Cardiac atrium fibroblast (primary cell): ENCODE measurements at places on chromosomes 3 and 15. TPM values are rescaled to one million over a fixed set of nuclear protein-coding genes. Genes with fewer than 3 reads are reported as not detected.

FBXW12 gene
- total RNA-seq, result not detected in 2 replicates

NDUFAF3 gene
- total RNA-seq, result 125 and 151 TPM in 2 replicates

HHATL gene
- total RNA-seq, result not detected in 2 replicates

NTRK3 gene
- total RNA-seq, result 0.16 and 2.3 TPM in 2 replicates

TMEM108 gene
- 0.81 TPM in 1 of 2 replicates, not detected in the other for total RNA-seq

REC114 gene
- not detected in 2 replicates for total RNA-seq

MYZAP gene
- total RNA-seq, result 0.54 TPM in 1 of 2 replicates, not detected in the other

TNK2 gene
- 10.1 and 10.2 TPM in 2 replicates for total RNA-seq

ARHGEF26 gene
- total RNA-seq, result 4.9 and 5.8 TPM in 2 replicates

P4HTM gene
- 22.6 and 26.2 TPM in 2 replicates for total RNA-seq

NOX5 gene
- total RNA-seq, result 0.18 TPM in 1 of 2 replicates, not detected in the other

TGM4 gene
- not detected in 2 replicates for total RNA-seq

LMAN1L gene
- 0.36 TPM in 1 of 2 replicates, not detected in the other for total RNA-seq

IL17RC gene
- 35.4 and 50.9 TPM in 2 replicates for total RNA-seq

SEMA5B gene
- total RNA-seq, result not detected in 2 replicates

DCP1A gene
- total RNA-seq, result 8.1 and 12.0 TPM in 2 replicates

NR1I2 gene
- not detected in 2 replicates for total RNA-seq

MOBP gene
- total RNA-seq, result not detected in 2 replicates

SH2D7 gene
- not detected in 2 replicates for total RNA-seq

HIGD2B gene
- total RNA-seq, result 0.36 TPM in 1 of 2 replicates, not detected in the other

SCN11A gene
- under 0.01 TPM in 1 of 2 replicates, not detected in the other for total RNA-seq

ITPKA gene
- total RNA-seq, result 0.49 TPM in 1 of 2 replicates, not detected in the other

A4GNT gene
- total RNA-seq, result not detected in 2 replicates

CSK gene
- total RNA-seq, result 9.9 and 24.5 TPM in 2 replicates

RCCD1 gene
- total RNA-seq, result 7.0 and 11.7 TPM in 2 replicates

SLC24A5 gene
- not detected in 2 replicates for total RNA-seq

TICRR gene
- total RNA-seq, result 2.5 and 2.8 TPM in 2 replicates

CTXND1 gene
- total RNA-seq, result not detected in 2 replicates

UNC13C gene
- total RNA-seq, result not detected in 2 replicates

PARP3 gene
- 20.4 and 31.6 TPM in 2 replicates for total RNA-seq

USP50 gene
- total RNA-seq, result 1.6 TPM in 1 of 2 replicates, not detected in the other

SLC9C1 gene
- total RNA-seq, result 0.16 TPM in 1 of 2 replicates, not detected in the other

XIRP1 gene
- not detected in 2 replicates for total RNA-seq

PEAK1 gene
- total RNA-seq, result 35.4 and 59.9 TPM in 2 replicates

CPLX3 gene
- total RNA-seq, result not detected in 2 replicates

ALDH1A3 gene
- 23.1 and 53.0 TPM in 2 replicates for total RNA-seq

ANKRD63 gene
- not detected in 2 replicates for total RNA-seq

CHRD gene
- 0.18 and 0.32 TPM in 2 replicates for total RNA-seq

ZBTB47 gene
- 20.2 and 23.5 TPM in 2 replicates for total RNA-seq

IGSF10 gene
- total RNA-seq, result 2.1 and 3.4 TPM in 2 replicates

RTP3 gene
- not detected in 2 replicates for total RNA-seq

CD86 gene
- total RNA-seq, result not detected in 2 replicates

GPR62 gene
- not detected in 2 replicates for total RNA-seq

SERPINI2 gene
- not detected in 2 replicates for total RNA-seq

RPL29 gene
- 1,720 and 2,013 TPM in 2 replicates for total RNA-seq

COL6A5 gene
- total RNA-seq, result not detected in 2 replicates

CCK gene
- not detected in 2 replicates for total RNA-seq

KNG1 gene
- total RNA-seq, result not detected in 2 replicates
